Renal pelvis (tissue), 12 donors: ENCODE measurements at places on chromosomes 5 and 9.
A peak's percentile ranks its signal among the peaks of the same experiment; 100 is the strongest.

GRCh38 chr9:35905051-35905781 lies 786 bp upstream of the HRCT1 start:
- DNase-seq: no peak

DNA sequence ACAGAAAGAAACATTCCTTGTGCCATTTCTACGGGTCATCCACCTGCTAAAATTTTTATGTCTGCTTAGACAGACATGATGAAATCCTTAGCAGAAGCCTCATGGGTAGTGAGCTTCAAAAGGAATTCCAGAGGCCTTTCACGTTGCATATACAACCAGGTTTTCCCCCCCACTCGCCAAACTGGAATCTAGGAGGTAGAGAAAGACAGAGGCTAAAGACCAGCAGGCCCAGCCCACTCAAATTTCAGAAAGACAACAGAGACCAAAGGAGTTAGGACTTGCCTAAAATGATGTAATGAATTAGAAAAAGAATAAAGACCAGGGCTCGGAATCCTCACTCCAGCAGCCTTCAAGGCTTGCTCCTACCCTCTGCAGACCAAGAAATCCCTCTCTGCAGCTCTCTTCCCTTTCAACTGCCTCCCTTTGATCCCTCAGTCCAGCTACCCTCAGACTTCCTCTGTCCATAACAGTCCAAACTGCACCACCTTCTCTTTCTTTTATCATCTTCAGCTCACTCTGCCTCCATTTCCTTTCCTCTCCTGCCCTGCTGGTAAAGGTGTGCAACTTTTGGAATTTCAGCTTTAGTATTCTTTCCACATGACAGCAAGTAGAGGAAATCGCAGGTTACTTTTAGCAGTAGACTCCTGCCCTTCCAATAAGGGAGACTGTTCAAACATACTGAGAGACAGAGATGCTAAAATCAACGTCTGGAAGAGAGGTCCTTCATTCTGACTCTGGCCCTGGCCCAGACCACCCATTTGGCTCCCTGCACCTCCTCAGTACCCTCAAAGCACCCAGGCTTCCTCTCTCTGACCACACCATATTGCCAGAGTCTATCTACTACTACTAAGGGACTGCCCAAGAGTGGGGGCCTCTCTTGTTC lies 8.9 kb downstream of the B4GALT1 start:
- no peak for DNase-seq

DNA sequence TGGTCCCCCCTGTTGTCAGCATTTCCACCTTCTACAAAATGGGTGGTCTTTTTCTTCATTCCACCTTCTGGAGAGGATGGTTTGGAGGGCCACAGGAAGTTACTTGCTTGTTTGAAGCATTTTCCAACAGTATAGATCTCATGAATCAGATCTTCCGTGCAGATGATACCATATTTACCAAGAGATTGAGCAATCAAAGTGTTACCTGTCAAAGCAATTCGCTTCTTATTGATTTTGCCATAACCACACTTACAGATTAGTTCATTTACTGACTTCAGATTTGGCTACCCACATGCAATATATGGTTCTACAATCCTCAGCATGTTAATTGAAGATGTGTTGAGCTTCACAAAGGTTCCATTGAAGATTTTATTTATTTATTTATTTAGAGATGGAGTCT lies 14.0 kb upstream of the TEX48 start:
- no peak for DNase-seq

DNA sequence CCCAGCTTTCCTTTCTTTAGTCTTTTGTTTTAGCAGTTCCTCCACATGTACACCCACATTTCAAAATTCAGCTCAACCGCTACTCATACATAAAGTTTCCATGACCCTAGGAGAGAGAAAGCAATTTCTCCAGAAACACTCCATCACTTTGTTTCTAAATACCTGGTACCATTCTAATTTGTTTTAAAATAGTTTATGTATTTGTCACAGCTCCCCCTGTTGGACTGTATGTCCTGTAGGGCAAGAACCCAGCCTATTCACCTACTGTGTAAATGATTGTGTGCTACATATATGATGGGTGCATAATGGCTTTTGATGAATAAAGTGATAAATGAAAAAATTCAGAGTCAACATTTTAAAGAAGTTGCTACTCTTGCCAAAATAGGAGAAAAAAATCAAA lies 139.1 kb downstream of the COX7C start:
- DNase-seq: no peak

DNA sequence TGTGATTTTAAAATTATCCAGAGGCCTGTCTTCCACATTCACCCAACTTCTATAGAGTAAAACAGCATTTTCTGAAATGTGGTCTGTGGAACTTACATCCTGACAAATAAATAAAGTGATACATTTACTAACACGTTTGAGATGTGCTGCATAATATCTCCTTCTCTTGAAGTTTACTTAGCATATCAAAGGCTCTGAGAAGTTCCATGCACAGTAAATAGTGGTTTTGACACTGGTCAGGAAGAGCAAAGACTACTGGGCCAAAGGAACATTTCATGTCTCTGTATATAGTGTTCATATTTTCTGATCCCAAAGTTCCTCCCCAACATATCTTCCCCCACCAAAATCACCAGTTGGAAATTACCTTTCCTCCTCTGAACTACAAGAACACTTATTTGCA lies 30.5 kb upstream of the TARS1 start:
- DNase-seq: no peak

- DNase-seq: peak; percentile 75
Measured at GRCh38 chr9:34430843-34431437, 27.4 kb downstream of the FAM219A start.

GRCh38 chr9:82991671-82992070 lies 71.3 kb downstream of the RASEF start:
- DNase-seq: peak; percentile 22

DNA sequence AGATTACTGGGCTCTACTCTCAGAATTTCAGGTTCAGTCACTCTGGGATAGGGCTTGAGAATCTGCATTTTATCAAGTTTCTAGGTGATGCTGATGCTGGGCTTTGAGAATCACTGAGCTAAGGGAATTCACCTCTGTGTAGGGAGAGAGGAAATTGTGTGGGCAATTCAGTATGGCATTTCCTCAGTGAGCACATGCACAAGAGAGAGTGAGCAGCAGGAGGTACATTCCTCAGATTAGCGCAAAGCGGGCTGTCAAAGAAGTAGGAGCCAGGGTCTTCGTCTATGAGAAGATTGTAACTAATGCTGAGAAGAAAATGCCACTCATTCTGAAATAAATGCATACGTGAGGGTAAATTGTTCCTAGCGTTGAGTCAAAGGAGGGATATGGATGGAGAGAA lies 175.9 kb downstream of the KIF4B start:
- no peak for DNase-seq

DNA sequence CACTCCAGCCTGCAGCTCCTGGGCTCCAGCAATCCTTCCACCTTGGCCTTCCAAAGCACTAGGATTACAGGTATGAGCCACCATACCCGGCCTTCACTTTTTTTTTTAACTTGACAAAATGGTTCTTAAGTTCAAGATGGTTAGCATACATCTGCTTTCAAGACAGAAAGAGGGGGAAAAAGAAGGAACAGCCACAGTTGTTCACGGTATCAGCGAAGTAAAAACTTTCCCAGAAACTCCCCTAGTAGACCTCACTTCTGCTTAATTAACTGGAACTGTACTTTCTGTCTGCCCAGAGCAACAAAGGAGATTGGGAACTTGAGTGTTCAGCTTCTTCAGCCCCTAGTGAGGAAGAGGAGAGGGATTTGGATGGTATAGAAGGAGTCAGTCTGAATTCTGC lies 116.7 kb downstream of the UGCG start:
- DNase-seq: no peak

DNA sequence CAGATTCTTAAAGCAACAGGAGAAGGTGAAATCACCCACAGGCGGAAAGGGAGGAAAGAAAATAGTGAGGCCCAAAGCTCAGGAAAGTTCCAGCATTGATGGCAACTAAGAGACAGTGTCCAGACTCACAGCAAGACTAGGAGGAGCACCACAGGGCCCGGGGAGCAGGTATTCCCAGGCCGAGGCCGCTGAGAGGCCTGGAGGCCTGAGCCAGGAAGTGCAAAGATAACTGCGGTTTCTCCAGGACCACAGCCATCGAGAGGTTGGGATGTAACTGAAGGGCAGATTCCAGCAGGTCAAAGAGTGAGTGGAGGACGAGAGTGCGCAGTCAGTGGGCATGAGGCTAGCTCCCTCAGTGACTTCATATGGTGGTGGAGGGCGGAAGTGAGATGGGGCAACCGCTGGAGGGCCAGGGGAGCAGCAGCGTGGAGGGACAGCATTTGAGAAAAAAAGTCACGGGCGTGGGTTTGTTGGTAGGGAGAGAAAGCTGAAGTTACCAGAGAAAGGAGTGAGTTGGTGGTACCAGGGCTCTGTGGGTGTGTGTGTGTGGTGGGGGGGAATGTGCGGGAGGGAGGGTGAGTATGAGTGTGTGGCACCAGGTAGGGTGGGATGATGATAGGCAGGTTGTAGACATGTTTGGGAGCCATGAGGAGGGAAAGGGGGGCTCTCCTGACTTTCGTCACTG lies 89.7 kb downstream of the PSD2 start:
- DNase-seq: no peak

- DNase-seq: no peak
Measured at GRCh38 chr9:114164191-114164794, 9.0 kb downstream of the COL27A1 start.

GRCh38 chr5:73793911-73794310 lies 167.9 kb downstream of the ARHGEF28 start:
- DNase-seq: no peak

GRCh38 chr9:96408409-96409280 lies 9.5 kb downstream of the ZNF367 start:
- no peak for DNase-seq

DNA sequence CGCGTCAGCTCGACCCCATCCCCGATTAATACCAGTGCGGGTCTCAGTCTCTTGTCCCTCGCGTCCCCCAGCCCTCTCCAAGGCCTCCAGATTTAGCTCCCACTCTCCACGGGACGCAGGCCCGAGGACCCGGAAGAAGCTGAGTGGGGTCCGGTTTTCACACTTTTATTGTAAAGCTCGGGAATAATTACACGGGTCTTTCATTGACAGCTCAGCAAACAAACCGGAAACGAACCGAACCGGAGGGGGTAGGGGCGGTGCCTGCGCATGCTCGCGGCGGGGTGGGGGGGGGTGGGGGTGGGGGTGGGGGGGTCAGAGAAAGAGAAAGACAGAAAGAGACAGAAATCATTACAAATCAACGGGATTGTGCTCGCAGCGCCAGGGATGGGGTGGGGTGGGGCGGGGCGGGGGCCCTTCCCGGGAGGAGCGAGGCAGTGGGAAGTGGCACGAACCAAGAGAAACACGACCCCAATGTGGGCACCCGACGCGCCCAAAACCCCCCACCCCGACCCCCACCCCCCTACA lies 27.9 kb downstream of the PCDH1 start:
- DNase-seq: no peak

DNA sequence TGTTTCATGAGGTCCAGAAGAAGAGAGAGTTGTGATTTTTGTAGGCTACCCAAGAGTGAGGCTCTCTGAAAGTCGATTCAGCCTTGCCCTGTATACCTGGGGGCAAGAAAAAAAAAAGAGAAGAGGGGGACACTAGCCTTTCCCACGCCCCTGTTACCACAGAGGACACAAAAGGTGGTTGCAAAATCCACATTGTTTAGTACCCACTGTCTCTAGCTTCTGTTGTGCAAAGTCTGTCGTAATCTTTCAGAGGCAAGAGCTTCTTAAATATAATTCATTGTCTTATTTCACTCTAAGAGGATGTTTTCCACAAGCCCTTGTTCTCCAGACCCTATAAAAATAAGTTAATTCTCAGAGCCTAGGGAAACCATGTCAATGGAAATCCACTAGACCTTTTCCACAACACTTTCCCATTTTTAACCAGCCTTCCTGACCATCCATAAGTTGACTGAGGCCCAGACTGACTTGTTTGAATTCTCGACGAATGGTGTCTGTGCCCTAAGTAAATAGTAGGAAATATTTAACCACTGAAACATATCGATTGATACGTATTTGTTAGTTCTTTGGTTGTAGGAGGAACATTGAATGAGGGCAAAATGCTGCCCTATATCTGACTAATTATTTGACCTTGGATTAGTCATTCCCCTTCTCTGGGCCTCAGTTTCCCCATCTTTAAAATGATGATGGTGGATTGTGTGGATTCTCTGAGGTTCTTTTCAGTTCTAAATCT lies 182.7 kb downstream of the PAPPA start:
- no peak for DNase-seq

GRCh38 chr9:118170032-118170955 lies 466.1 kb downstream of the TLR4 start:
- DNase-seq: peak; percentile 31

GRCh38 chr9:137606005-137606621 lies 627 bp downstream of the ARRDC1 start:
- DNase-seq: no peak

- DNase-seq: no peak
Measured at GRCh38 chr5:60519372-60519771, 180.6 kb downstream of the DEPDC1B start.

DNA sequence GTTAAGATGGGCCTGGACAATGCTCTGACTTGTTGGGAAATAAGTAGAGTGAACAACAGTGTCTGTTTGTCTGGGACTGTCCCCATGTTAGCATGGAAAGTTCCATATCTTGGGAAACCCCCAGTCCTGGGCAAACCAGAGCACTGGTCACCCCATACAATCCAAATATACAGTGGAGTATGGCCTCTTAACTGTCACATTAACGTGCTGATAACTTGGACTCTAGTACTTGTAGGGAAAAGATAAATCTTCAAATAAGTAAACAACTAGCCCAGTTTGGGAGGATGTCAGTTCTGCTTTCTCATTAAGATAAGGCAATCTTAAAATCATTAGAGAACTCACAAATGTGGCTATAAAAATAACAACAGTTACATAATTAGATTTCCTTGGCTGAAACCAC lies 47.6 kb upstream of the JAK2 start:
- DNase-seq: no peak

GRCh38 chr5:44011518-44011917 lies 377.7 kb downstream of the FGF10 start:
- no peak for DNase-seq

- DNase-seq: peak; percentile 90
Measured at GRCh38 chr5:122129306-122129705, at the start of gene ZNF474. ZNF474 (plus strand) TSS chr5:122129546; CDS start chr5:122151991, 22,445 bp downstream.

GRCh38 chr9:1994180-1994579 lies 21.0 kb upstream of the SMARCA2 start:
- DNase-seq: no peak

DNA sequence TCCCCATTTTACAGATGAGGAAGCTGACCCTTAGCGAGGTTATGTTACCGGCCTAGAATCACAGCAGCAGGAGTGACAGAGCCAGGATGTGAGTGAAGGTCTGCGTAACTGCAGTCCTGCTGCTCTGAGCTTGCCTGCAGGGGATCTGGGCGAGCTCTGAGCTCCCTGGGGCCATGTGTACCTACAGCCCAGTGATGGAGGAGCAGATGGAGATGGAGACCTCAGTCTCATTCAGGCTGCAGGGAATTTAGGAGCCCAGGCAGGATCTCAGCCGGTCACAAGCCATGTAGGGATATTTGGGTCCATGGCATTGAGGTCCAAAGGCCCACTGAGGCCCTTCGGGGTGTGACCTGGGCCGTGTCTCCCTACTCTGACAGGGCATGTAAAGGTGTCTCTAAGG lies 170.6 kb downstream of the CACNA1B start:
- no peak for DNase-seq

DNA sequence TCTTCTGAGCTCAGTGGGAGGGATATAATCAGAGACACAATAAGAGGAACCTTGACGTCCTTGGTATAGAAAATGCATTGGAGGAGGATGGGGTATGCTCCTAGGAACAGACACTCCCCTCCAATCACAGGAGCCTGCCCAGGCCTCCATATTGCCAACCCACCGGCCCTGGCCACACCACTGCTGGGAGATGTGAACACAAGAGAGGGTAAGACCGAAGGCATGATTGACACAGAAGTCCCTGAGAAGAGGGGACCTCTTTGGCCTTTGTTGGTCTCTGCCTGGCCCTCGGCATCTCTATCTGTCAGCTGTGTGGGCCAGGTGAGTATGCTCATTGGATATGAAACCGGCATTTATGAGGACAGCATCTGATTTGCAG lies 62.0 kb downstream of the CRB2 start:
- DNase-seq: no peak
